ENCODE measurements at places on chromosomes 4 and X.
A peak's percentile ranks its signal among the peaks of the same experiment; 100 is the strongest.

- no peak for DNase-seq
Observed at GRCh38 chr4:108861334-108861733, 98.5 kb upstream of the ETNPPL start.

- no peak for DNase-seq
Observed at GRCh38 chr4:78780093-78780492, 3.9 kb downstream of the BMP2K start.

GRCh38 chrX:276581-277201 lies 4.5 kb upstream of the PLCXD1 start:
- DNase-seq = peak; percentile 42

DNA sequence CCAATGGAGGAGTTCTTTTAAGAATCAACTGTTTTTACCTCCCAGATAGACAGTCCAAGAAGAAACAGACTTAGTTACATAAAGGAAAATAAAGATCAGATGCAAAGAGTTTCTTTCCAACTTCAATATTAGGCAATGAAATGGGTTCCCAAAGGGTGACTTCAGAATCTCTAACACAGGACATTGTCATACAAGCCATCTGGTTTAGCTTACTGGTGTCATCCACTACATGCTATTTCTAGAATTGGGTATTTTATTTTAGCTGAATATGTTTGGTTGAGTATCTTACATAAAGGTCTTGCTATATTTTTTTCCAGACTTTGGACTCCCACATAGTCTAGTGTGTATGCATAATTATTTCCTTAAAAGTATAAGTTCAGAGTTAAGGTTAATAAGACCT lies 162.1 kb upstream of the SLC7A11 start:
- no peak for DNase-seq

DNA sequence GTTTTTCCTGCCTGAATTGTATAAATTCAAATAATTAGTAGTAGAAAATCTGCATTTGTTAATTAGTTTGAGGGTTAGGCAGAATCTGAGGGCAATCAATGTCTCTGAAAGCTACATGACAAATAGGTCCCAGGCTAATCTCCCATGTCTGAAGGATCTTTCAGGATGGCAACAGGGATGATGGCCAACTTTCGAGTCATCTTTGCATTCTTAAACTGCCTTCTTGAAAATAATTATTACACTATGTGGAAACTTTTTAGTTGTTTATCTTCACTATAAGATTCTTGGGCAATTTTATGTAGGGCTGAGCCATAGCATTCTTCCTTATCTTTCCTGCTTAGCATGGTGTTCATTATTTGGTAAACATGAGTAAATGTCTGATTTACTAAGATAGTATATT lies 490.3 kb upstream of the EPHA5 start:
- DNase-seq = no peak

GRCh38 chr4:6546681-6547447 lies 28.1 kb upstream of the MAN2B2 start:
- DNase-seq = peak; percentile 33

GRCh38 chrX:69038188-69038587 lies 127.1 kb downstream of the PJA1 start:
- no peak for DNase-seq

DNA sequence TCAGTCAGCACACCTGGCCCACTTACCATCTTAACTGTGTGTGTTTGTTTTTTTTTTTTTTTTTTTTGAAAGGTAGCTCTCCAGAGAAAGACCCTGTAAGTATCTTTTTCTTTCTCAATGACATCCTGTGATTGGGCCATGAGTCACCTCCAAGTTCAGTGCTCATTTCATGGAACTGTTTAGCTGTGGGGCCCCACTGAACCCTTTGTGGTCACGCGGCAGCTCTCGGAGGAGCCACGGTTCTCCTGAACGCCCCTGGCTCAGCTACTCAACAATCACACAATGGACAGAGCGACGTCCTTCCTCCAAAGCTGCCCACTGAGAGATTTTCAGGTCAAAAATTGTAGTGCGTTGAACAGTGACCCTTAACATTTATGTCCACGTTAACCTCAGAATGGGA lies 14.2 kb upstream of the IL3RA start:
- no peak for DNase-seq

GRCh38 chr4:24655326-24655725 lies 71.0 kb upstream of the DHX15 start:
- DNase-seq = no peak

- no peak for DNase-seq
Observed at GRCh38 chrX:124293810-124294209, 38.6 kb upstream of the TEX13D start.

DNA sequence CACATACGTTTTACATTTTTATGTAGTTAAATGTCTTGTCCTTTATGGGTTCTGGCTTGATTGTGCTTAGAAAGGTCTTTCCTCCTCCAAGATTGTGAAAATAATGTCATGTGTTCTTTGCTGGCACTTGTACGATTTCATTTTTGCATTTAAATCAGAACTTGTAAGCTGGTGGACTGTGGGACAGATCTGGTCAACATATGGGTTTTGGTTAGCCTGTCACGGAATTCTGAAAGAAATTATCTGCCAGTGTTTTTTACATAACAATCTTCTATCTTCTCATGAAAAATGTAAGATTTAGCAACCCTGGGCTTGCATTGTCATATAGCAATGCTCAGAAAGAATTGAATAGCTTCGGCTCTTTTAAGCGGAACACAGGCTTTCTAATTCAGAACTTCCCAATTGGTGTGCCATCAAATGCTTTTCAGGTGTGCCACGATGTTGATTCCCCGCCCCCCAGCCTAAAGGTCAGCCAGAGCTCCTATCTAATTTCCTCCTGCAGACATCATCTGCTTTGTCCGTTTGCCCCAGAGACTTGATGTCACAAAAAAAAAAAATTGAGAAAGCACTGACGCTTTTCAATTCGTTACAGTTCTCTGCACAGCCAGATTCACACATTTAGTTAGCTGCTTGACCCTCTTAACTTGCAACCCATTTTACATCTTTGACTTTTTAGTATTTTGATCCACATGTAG lies 16.2 kb downstream of the AFF1 start:
- DNase-seq = no peak

DNA sequence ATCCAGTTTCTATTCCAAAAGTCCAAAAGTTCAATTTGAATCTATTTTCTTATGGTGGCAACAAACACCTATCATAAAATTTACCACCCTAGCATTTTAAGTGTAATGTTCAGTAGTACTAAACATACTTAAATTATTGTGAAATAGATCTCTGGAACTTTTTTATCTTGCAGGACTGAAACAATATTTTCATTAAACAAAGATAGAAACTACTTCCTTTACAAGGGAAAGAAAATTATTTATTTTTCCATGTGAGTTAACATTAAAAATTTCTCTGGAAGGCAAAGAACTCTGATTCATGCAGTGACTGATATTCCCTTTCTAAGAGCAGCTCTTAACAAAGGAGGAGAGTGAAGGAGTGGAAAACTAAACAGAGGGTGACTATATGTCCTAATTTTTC lies 40.2 kb downstream of the ADH7 start:
- no peak for DNase-seq

- no peak for DNase-seq
Observed at GRCh38 chr4:25174674-25175073, 14.4 kb upstream of the SEPSECS start.

DNA sequence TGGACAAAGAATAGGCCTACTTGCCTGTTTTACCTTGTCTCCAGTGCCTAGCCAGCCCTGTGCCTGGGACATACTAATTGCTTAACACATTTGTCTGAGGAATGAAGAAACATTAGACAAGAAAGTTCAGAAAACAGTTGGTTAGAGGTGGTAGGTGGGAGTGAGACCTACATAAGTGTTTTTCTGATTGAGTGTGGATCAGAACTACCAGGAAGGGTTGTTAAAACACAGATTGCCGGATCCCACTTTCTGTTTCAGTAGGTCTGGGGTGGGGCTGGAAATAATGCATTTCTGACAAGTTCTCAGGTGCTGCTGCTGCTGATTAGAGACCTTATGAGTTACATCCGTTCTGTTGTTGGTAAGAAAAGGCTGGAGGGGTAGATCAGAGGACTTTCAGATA lies 5.7 kb upstream of the JADE1 start:
- DNase-seq = no peak

GRCh38 chr4:177367336-177367735 lies 57.7 kb downstream of the NEIL3 start:
- no peak for DNase-seq

- DNase-seq = no peak
Observed at GRCh38 chr4:84099599-84099998, 399.5 kb downstream of the NKX6-1 start.

GRCh38 chr4:54378461-54378860 lies 149.4 kb downstream of the PDGFRA start:
- DNase-seq = no peak

GRCh38 chrX:150363561-150364346 lies 637 bp downstream of the MAMLD1 start:
- no peak for DNase-seq

- no peak for DNase-seq
Observed at GRCh38 chr4:61333490-61333889, 133.4 kb downstream of the ADGRL3 start.

DNA sequence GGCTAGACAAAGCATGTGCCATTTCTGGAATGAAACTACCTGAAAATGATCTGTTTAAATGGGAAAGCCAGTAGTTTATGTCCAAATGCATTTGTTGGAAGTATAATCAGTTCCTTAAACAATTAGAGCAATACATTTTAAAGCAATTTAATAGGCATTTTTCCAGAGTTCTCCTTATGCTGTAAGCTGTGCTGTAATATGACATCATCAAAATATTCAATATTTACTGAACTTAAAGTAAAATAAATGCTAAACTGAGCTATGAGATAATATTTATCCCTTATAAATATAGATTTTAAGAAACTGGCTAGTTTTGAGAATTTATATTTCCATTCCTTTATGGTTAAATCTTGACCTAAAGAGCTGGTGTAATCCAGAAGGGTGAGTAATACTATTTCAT lies 7.9 kb downstream of the SLC4A4 start:
- DNase-seq = no peak

- no peak for DNase-seq
Observed at GRCh38 chr4:127352220-127353113, 280.3 kb upstream of the INTU start.

DNA sequence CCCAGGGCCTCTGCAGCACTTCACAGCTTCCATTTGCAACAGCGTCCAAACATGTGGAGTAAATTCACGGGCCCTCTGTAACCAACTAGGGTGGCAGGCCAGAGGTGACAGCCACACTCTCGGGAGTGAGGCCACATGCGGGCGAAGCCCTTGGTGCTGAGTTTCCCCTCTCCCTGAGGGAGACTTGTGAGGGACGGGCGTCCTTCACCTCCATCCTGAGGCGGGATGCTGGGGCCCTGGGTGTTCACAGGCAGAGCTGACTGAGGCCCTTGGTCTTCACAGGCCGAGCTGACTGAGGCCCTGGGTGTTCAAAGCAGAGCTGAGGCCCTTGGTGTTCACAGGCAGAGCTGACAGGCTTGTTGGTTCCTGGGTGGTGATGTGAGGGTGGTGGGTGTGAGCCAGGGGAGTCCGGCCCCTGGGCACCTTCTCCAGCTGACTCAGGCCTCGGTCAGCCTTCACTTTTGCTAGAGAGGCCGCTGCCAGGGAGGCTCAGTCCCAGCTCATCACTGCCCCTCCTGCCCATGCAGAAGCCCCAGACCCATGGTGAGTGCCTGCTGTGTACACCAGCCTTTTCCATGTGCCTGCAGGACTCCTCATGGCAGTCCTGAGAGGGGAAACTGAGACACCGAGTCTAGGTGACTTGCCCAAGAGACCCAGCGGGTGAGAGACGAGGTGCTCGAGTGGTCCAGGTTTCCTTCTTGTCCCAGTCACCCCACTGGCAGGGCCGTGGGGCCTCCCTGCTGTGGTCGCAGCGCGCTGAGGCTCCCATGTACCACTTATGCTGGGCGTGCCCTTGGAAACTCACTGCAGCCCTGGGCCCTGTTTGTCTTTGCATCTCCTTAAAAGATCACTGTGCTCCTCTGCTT lies 8.5 kb downstream of the WFS1 start:
- no peak for DNase-seq

- DNase-seq = no peak
Observed at GRCh38 chrX:75365243-75365975, 91.5 kb downstream of the UPRT start.

DNA sequence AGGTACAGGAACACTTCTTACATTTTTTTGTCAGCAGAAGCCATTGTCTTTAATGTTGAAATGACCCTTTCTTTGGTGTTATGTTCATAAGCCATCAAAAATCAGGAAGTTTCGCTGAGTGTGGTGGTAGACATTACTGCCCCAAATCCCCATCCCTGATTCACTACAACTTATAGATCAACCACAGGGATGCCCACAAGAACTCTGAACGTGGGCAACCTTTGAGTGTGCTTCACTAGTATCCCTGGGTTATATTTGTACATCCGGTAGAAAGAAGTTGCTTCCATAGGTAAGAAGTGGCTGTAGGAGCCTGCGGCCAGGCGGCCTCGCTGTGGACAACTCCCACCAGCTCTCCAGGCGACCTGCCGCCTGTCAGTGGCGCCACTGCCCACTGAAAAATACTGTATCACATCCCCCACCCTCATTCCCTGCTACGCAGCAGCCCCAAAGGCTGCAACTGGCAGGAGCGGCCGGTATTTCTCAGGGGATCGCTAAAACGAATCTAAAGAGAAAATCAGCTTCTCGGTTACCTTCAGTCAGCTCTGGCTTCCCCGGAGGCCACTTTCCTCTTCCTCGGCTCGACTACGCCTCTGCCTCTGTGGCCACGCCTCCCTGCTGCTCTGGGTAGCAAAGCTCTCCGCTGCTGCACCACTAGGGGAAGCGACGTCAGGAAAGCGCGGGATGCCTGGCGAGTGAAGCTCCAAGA lies 13.9 kb upstream of the ETDC start:
- DNase-seq = no peak

- no peak for DNase-seq
Observed at GRCh38 chrX:100263650-100264049, 146.4 kb downstream of the PCDH19 start.

DNA sequence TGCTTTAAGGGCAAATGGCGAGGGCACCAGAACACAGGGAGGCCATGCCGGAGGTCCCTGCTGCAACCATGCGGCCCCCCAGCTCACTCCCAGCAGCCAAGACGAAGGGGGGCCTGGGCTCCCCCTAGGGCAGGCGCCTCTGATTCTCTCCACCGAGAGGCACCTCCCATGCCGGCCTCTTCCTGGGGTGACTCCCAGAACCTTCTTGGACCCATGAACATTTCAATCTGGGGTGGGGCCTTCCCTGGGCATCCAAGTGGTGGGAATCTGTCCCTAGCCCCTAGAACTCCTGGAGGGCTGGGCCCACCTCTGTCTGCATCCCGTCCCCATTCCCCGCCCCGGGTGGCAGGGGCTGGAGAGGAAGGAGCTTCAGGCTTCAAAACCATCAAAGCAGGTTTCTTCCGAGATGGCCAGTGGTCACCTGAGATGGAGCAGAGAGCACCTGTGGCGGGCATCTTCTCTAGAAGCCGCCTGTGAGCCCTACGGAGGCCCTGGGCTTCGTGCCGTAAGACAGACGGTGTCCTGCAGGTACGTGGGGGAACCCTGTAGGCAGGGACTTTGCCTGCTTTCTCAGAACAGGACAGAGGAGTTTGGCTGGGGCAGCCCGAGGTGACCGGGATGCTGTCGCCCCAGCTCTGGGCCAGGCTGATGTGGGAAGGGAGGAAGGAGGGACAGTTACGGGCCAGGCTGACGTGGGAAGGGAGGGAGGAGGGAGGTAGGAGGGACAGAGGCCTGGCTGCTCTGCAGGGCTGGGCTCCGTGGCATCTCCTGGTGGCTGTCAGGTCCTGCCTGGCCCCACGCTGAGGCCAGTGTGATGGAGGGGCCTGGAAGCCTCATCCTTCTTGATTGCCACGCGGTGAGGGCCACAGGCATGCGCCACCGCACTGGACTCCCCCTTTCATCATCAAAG lies 6.8 kb upstream of the SLC25A6 start:
- no peak for DNase-seq
